ENCODE measurements at places on chromosomes 4 and X.

- peak; percentile 45 for DNase-seq
Observed at GRCh38 chr4:179399054-179399782, 1957.0 kb upstream of the AGA start.

DNA sequence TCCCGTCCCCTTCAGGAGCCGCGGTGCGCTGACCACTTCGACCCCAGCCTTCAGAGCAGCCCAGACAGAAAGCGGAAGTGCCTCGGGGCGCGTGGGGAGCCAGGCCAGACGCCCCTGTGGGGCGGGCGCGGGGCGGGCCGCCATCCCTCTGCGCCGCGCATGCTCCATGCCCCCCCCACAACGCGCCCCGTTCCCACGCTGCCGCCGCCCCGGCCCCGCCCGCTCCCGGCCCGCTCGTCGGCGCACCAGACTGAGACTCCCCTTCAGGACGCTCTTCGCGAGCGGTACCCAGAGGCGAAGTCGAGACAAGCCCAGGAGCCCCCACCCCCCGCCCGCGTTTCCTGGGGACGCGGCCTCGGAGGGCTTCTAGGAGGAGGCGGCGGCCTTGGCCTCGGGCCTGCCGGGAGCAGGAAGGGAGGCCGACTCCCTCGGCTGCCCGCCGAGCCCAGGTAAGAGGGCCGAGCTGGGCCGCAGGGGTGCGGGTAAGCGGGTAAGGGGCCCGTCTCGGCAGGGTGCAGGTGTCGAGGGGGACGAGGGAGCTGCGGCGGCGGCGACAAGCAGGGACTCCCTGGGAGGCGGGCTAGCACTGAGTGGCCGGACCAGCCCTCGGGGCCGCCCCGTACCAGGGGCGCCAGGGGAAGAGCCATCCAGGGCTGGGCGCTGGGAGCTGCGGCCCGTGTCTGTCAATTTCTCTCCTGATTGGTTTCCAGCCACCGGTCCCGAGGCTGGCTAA lies at the start of gene ZFP92:
Gene ZFP92, plus strand, starts transcription at position 218 of the 733 bp plus-strand sequence. CDS start 6,851 bp downstream, outside the sequence.
- DNase-seq = peak; percentile 58

DNA sequence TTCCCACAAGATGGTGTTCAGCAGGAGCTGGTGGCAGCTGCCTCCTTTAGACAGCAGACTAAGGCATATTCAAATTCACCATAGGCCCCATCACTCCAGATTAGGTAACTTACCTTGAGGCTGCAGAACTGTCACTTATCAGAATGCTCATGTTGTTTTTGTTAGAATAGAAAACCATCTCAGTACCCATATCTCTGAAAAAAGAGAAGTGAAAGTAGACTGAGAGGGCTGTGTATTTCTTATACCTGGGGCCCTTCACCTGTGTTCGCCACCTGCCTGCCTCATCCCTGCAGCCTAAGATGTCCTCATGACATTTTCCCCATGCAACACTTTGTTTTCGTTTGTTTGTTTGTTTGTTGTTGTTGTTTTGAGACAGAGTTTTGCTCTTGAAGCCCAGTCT lies 32.9 kb upstream of the SPRY1 start:
- no peak for DNase-seq

- DNase-seq = no peak
Observed at GRCh38 chr4:148944136-148944838, 502.1 kb upstream of the NR3C2 start.

DNA sequence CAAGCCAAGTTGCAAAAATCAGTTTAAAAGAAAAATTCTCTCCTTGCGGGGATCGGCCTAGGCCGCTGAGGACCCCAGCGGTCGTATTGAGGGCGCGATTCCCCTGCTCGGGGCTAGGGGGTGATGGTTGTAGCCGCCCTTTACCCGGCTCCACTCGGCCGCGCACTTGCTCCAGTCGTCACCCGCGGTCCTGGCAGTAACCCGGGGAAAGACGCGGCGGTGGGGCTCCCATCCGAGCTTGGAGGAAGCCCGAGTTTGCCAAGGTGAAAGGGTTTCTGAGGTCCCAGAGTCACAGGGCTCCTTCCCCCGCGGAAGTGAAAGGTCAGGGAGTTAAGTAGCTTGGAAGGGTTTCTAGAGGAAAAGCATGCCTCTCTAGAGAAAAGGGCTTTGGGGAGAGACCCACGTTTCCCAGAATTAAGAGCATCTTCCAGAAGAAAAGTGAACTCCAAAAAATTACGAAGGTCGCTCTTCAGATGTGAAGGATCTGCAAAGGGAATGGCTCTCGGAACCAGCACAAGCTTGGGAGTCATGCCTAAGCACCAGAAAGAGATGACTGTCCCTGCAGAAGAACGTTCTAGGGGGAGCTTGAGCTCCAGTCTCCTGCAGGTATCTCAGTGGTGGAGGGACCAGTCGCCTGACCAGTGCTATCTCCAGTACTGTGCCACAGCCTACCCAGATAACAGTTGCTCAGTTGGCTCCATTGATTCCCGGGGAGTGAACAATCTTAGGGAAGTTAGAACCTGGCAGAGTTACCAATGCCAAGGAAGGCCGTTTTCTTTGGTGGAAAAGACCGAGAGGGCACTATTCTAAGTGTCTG lies 875 bp downstream of the LAP3 start:
- DNase-seq = peak; percentile 57

- DNase-seq = no peak
Observed at GRCh38 chr4:180674619-180675358, 1568.4 kb upstream of the TENM3 start.

- no peak for DNase-seq
Observed at GRCh38 chr4:128428397-128428796, 140.8 kb upstream of the PGRMC2 start.

DNA sequence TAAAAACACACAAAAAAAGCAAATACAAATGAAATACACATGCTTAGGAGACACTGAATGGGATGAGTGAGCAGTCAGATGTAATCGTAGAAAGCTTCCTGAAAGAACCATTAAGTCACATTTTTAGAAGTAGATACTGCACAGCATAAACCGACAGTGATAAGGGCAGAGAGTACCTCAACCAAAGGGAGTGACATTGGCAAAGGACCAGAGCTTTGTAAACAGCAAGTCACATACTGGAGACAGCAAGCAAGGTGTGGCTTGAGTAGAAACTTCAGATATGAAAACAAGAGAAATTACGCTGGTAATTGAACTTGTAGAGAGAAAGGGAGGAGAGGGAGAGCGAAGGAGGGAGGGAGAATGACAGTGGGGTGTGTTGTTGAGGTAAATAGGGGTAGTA lies 92.0 kb downstream of the CHRDL1 start:
- DNase-seq = no peak

- DNase-seq = no peak
Observed at GRCh38 chr4:8136529-8136928, 22.1 kb downstream of the ABLIM2 start.

DNA sequence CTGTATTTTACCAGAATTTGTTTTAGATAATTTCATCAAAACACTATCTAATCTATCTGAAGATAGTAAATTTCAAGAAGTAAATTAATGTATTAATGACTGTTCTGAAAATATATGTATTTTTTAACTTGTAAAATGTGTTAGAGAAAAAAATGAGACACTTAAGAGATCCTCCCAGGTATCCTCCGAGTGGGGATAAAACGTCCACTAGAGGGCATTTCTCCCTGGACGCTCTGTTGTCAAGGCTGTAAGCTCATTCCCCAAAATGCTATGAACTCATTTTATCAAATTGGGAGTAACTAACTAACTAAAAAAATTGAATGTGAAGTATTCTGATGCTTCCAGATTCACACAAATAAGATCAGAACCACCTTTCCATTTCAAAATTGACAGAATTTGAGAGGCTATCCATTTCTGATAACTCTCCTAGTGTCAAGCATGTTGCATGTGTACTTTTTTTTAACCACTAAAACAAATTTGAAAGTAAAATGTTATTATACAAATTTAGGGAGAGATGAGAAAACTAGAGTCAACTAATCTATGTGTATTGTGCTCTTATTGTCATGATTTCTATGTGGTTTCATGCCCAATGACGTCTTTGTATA lies 337.3 kb upstream of the HS3ST1 start:
- peak; percentile 58 for DNase-seq

- no peak for DNase-seq
Observed at GRCh38 chrX:25665431-25665830, 472.7 kb upstream of the MAGEB18 start.

GRCh38 chrX:13330446-13330845 lies 10.6 kb upstream of the ATXN3L start:
- DNase-seq = no peak

GRCh38 chr4:103372002-103372558 lies 173.9 kb upstream of the CENPE start:
- no peak for DNase-seq

DNA sequence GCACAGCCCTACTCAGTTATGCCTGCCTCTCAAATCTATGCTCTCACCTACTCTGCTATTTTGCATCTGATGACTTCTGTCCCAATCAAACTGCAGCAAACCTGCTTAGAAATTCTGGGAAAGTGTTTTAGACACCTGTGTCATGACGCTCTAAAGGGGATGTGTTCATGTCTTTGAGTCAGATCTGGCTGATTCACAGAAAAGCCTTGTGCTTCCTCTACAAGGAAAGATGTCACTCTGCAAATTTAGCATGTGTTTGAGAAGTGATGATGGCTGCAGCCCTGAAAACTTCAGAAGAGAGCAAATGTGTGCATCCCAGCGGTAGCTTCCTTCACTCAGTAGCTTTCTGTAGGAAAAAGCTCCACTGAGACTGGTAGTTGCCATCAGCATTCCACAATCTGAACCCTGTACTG lies 235.4 kb downstream of the MGST2 start:
- DNase-seq = no peak

GRCh38 chrX:65745992-65746391 lies 78.5 kb downstream of the MSN start:
- peak; percentile 52 for DNase-seq

DNA sequence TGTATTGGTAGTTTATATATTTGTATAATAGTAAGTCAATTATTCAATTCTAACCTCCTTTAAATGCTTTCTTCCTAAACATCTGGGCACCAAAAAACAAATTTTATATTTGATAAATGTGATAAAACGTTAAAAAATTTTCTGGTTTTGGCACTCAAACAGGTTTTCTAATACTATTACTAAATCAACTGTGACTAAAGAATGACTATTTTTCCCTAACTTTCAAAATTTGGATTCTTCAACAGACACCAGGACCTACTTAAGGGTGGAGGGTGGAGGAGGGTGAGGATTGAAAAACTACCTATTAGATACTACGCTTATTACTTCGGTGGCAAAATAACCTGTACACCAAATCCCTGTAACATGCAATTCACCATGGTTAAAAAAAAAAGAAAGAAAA lies 555.5 kb downstream of the IL15 start:
- DNase-seq = no peak

DNA sequence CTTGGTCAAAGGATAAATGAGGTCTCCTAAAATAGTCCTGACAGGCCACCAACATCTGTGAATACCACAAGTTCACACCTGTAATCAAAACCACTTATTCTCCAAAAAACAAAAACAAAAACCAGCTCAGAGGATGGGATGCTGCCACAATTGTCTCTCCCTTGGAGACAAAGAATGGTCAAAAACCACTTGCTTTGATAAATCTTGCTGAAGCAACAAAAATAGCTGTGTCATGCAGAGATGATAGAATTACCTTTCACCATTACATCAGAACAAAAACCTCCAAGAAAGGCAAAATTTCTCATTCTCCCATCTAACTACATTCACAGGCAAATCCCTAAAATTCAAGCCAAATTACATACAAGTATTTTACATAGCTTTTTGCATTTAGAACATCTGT lies 180.4 kb downstream of the MAML3 start:
- DNase-seq = no peak

GRCh38 chr4:136203199-136203598 lies 1329.1 kb downstream of the PCDH18 start:
- DNase-seq = no peak

GRCh38 chr4:101777431-101777830 lies 13.1 kb upstream of the BANK1 start:
- no peak for DNase-seq

- peak; percentile 29 for DNase-seq
Observed at GRCh38 chr4:153159728-153160221, 44.5 kb upstream of the TRIM2 start.

- no peak for DNase-seq
Observed at GRCh38 chr4:111595456-111595855, 549.8 kb upstream of the FAM241A start.

- DNase-seq = no peak
Observed at GRCh38 chrX:9269134-9269533, 195.7 kb upstream of the TBL1X start.

- no peak for DNase-seq
Observed at GRCh38 chr4:16652732-16653305, 245.6 kb downstream of the LDB2 start.

- peak; percentile 70 for DNase-seq
Observed at GRCh38 chrX:53445977-53446376, 11.8 kb upstream of the HSD17B10 start.

- no peak for DNase-seq
Observed at GRCh38 chr4:134027931-134028330, 173.7 kb downstream of the PABPC4L start.

DNA sequence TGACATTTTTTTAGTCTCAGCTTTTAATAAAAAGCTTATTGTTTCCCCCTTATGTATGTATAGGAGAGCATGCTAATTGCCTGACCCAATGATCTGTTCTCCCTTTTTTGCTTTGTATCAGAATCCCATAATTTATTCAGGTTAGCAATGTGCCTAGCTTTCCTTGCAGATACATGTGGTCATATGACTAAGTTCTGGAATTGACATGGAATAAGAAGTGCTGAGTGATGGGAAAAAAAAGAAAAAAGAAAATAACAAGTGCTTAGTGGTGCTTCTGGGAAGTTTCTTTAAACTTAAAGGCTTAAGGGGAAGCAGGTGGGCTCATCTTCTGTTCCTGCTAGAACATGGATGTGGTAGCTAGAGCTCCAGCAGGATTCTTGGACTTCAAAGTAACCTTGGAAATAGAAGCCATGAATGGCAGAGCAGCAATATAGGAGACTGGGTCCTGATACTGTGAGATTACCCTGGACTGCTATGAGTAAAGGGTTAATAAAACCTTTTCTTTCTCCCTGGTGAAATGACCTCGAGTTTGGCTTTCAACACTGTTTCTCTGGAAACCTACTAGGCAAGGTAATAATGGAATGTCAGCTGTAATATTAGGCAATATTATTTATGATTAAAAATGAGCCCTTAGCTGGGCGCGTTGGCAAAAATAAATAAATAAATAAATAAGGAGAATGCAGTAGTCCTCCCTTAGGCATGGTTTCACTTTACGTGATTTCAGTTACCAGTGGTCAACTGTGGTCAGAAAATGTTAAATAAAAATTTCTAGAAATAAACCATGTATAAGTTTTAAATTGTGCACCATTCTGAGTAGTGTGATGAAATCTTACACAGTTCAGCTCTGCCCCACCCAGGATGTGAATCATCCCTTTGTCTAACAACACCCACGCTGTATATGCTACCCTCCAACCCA lies 16.7 kb upstream of the RBM41 start:
- peak; percentile 76 for DNase-seq

DNA sequence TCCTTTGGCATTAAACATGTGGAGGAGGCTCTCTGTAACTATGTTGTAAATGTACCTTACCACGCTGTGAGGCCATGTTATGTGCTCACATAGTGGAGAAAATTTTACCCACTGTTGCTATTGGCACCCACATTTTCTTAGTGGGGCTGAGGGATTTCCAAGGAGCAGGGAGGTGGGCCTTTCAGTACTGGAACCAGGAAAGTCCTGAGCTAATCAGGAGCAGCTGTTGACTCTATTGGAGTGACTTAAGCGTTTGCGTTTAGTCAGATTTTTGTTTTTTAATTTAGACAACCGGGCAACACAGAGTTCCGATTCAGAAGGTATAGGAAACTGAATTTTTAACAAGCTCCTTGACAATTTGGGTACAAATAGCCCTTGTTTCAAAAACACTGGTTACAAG lies 30.7 kb upstream of the WDR17 start:
- no peak for DNase-seq

- DNase-seq = no peak
Observed at GRCh38 chrX:153882086-153882498, 3.9 kb downstream of the L1CAM start.

- no peak for DNase-seq
Observed at GRCh38 chr4:168337550-168337940, 19.0 kb upstream of the DDX60 start.

Data from NB4 (cell line).